ENCODE measurements at places on chromosomes 4 and X. TPM values are rescaled to one million over a fixed set of nuclear protein-coding genes. Genes with fewer than 3 reads are reported as not detected.

DNA sequence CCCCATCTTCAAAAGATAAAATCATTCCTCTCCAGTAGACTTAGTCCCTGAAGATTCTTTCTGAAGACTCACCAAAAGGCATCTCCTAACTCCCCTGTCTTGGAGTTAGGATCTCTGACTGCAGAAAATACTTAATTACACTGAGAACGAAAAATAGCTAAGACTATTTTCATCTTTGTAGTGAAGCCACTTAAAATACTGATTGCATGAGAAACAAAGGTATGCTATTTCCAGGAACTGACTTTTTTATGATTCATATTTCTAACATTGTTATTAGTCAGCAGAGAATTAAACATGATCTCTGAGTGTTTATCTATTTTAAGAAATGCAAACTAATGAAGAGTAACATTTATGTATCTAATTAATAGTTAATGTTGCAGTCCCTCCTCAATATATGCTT lies 71.8 kb upstream of the NR3C2 start:
- DNase-seq = no peak

GRCh38 chr4:3035249-3035648 lies 39.1 kb downstream of the HTT-AS start:
- DNase-seq = no peak

- peak; percentile 54 for DNase-seq
Measured at GRCh38 chr4:112817933-112818593, 181.1 kb downstream of the LARP7 start.

DNA sequence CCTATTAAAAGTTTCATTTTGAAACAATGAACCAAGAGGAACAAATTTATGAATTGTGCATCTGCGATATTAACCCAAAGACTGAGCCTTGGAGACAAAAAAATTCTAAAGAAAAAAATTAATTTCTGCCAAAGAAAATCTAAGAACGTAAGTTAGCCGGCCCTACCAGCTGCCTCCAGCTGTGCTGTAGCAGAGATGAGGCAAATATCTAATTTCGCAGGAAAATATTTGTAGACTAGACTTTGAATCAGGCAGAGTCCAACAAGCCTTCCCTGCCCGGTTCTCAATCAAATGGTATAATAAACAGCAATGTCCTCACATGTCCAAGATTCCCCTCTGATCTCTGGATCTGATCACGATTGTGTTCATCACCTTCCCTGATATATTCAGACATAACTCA lies 21.2 kb upstream of the SMIM20 start:
- DNase-seq = peak; percentile 73

DNA sequence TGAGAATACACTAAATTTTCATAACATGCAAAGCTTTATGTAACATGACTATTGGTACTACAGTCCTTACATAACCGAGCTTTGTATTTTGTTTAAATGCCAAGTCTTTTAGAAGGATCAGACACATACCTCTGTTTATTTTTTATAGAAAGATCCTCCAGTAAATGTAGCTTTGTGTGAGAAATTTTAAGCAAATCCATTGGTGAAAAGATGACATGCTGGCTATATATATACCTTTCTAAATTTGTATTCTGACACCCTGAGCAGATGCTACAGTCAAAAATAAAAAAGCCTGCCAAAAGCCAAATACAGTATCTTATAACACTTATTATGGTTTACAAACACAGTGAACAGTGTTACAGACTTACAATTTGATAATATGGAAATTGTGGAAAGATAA lies at the start of gene YIPF7:
TSS of gene YIPF7 (minus strand) at position 201 of the 400 bp plus-strand sequence. CDS start 1,525 bp downstream, outside the sequence.
- no peak for DNase-seq

DNA sequence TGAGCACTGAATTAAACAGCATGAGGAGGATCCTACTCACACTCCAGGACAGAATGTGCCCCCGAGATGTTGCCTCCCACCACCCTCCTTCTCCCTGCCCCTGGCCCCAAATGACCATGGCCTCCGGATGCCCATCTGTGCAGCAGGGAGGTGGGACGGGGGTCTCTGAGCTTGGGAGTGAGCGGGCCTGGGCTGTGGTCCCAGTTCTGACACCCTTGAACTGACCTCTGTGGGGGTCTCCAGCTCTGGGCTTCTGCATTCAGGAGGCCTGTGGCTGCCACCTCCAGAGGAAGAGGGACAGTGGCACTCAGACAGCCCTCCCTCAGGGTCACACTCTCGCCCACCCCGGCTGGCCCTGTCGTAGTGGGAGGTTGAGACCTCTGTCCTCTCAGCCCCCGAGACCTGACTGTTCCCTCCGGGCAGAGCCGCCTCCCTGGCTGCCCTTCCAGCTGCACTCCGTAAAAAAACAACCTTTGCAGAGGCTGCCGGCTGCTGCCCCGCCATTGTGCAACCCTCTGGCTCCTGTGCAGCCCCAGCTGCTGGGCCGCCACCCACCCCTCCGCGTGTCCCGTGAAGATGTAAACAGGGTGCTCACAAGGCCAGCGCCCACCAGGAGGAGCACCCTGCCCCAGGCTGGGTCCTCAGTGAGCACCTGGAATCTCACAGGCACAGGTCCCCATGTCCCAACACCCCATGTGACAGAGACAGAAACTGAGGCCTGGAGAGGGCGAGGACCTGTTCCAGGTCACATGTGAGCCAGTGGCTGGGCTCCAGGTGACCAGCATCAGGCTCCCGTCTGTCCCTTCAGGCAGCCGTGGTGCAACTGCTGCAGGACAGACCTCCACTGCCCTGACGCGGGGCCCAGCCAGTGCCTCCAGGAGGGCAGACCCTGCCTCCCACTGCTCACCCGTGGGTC lies 39.6 kb downstream of the HTRA3 start:
- DNase-seq = peak; percentile 85

The CPE gene
- 64.3 TPM for total RNA-seq

The UNC5C gene
- total RNA-seq = 0.72 TPM

The SHROOM2 gene
- total RNA-seq = 1.1 TPM
